ENCODE measurements at places on chromosomes 5 and 9. TPM values are rescaled to one million over a fixed set of nuclear protein-coding genes. Genes with fewer than 3 reads are reported as not detected.

DNA sequence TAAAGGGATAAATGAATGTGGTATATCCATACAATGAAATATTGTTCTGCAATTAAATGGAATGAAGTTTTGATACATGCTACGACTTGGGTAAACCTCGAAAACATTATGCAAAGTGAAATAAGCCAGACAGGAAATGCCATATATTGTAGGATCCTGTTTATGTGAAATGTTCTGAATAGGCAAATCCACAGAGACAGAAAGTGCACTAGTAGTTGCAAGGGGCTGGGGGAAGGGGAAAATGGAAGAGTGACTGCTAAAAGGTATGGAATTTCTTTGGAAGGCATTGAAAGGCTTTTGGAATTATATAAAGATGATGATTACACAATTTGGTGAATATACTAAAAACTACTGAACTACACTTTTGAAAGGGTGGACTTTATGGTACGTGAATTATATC lies 97.0 kb downstream of the FOXD1 start:
- no peak for DNase-seq

DMRT3 gene
- not detected for total RNA-seq

- DNase-seq = no peak
Observed at GRCh38 chr9:107367727-107368502, 84.8 kb downstream of the RAD23B start.

DNA sequence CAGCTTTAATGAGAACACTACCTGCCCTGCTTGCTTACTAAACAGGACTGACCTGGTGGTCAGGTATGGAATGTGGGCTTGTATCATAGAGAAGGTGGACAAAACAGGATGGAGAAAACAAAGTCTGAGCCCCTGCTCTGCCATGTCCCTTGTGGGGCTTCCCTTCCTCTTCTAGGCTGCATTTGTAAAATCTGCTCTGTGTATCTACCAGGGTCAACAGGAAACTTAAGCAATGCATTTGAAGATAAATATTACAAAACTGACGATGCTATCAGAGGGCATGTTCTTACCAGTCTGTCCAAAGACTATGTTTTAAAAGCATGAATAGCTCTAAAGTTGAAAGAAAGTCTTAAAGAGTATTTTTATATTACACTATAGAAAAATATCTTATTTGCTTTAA lies 228.7 kb downstream of the DCP2 start:
- DNase-seq = no peak

DBH gene
- not detected for total RNA-seq

GRCh38 chr9:82949203-82949602 lies 113.7 kb downstream of the RASEF start:
- DNase-seq = no peak

GRCh38 chr9:103798620-103799019 lies 295.5 kb upstream of the SMC2 start:
- peak; percentile 10 for DNase-seq

- no peak for DNase-seq
Observed at GRCh38 chr5:168443950-168444700, 42.1 kb upstream of the RARS1 start.

SHOC1 gene
- total RNA-seq = not detected

CDHR2 gene
- total RNA-seq = not detected

GRCh38 chr9:99873531-99873930 lies 32.9 kb upstream of the STX17 start:
- DNase-seq = peak; percentile 77

IFNA13 gene
- total RNA-seq = not detected

SRA1 gene
- total RNA-seq = 57.1 TPM

NUDT12 gene
- 12.0 TPM for total RNA-seq

- no peak for DNase-seq
Observed at GRCh38 chr5:72388646-72389045, 68.5 kb downstream of the PTCD2 start.

DNA sequence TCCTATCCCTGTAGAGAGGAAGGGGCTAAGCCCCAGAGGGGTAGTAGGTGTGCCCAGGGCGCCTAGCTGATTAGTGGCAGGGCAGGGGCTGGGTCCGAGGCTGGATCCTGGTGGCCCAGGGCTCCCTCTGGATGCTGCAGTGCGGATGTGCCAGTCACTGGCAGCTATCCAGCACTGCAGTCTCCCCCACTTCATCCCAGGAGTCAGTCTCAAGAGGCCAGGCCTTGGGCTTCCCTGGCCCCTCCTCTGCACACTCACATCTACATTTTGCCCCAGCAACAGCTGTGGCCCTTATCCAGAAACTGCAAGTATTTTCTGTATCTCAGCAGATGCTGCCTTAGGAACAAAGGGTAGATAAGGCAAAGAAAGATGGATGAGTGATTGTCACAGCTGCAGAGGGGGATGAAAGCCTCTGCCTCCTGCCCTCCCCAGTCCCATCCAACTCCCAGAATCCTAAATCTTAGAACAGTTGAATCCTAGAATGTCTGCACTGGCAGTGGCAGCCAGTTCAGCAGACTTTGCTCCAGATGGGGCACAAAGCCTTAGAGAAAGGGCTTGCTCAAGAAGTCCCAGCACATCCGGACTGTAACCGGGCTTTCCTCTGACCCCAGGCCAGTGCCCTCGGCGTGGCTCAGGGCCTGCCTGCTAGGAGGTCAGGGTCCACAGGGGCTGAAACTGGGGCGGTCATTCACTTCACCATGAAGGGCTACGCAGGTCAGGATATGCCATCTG lies 1.6 kb downstream of the ANXA6 start:
- peak; percentile 77 for DNase-seq

- DNase-seq = peak; percentile 67
Observed at GRCh38 chr9:87878989-87879511, 3.6 kb upstream of the SPATA31E1 start.

DNA sequence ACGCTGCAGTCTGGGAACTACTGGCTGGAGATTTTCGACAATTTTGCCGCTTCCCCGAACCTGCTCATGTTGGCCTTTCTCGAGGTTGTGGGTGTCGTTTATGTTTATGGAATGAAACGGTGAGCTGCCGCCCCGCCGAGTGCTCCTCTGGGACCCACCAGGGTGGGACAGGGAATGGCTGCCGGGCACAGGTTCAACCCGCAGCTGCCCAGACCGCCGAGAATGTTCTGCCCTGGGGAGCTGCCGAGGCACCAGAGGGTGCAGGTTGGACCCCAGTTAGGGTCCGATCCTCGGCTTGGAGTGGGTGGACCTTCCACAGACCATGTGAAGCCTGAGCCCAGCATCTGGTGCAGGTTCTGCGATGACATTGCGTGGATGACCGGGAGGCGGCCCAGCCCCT lies 19.1 kb downstream of the SLC6A18 start:
- DNase-seq = no peak

- DNase-seq = no peak
Observed at GRCh38 chr5:54211912-54212311, 98.5 kb downstream of the ARL15 start.

DNA sequence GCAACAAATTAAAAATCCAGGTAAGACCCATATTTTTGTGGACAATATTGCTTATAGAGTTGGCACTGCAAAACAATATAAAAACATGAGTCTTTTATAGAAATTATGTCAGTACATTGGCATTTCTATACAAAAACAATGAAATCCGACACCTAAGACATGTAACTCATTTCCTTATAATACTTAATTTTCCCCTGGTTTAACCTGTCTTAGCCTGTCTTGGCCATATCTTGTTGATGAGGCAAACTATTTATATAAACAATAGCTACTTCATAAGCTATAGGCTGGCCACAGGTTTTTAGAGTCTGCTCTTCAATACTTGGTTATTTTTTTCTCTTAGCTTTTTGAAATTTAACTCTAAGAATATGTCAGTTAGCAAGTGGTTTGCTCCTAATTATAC lies 44.7 kb upstream of the IZUMO3 start:
- no peak for DNase-seq

PDGFRB gene
- 67.6 TPM for total RNA-seq

DNA sequence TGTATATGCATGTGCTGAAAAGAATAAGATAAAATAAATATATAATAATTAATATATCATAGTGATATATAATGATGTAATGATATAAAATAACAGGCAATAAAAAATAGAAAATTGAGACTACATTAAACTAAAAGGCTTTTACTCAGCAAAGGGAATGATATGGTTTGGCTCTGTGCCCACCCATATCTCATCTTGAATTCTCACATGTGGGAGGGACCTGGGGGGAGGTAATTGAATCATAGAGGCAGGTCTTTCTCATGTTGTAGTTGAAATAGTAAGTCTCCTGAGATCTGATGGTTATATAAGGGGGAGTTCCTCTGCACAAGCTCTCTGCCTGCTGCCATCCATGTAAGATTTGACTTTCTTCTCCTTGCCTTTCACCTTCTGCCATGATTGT lies 1550.9 kb upstream of the CDH6 start:
- DNase-seq = no peak

DNA sequence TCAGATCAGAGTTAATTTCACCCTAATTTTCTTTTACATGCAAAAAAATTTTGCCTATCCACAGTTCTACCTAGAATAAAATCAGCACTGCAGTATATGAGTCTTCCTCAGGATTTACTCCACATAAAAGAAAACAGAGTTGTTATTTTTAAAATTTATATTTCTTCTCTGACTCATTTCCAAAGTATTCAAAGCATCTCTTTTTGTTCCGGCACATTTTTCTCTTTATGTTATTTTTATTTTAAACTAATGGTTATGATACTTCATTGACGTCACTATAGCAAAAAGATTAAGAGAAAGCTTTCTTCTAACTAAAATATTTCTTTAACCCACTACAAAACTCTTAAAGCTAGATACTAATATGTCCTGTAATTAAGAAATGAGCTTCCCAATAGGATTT lies 590.4 kb downstream of the PRELID2 start:
- DNase-seq = no peak

PCDHGC3 gene
- 75.6 TPM for total RNA-seq

GRCh38 chr9:124392254-124392870 lies 22.9 kb downstream of the PSMB7 start:
- peak; percentile 60 for DNase-seq

GRCh38 chr9:37538099-37538498 lies 38.1 kb downstream of the FBXO10 start:
- no peak for DNase-seq

- no peak for DNase-seq
Observed at GRCh38 chr9:100350188-100350587, 2.6 kb downstream of the TEX10 start.

DHX29 gene
- total RNA-seq = 21.5 TPM

RFX3 gene
- 3.5 TPM for total RNA-seq

GRCh38 chr9:124339603-124340146 lies 75.6 kb downstream of the PSMB7 start:
- no peak for DNase-seq

TIMD4 gene
- total RNA-seq = not detected

DNA sequence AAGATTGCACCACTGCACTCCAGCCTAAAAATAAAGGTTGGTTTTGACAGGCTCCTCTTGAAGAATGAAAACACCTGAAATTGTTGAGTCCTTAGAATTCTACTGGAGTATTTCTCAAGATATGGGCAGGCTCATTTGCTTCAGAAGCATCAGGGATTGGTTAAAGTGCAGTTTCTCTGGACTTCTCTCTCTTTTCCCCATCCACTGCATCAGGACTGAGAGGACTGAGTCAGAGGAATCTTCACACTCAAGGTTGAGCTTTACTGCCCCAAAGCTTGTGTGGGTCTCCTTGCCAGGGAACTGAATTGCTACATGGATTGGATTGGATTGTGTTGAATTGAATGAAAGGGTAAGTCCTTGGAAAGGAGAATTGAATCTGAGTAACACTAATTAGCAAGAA lies 7.5 kb upstream of the CCDC69 start:
- no peak for DNase-seq

- no peak for DNase-seq
Observed at GRCh38 chr9:104766025-104766424, 2.1 kb downstream of the NIPSNAP3B start.

DNA sequence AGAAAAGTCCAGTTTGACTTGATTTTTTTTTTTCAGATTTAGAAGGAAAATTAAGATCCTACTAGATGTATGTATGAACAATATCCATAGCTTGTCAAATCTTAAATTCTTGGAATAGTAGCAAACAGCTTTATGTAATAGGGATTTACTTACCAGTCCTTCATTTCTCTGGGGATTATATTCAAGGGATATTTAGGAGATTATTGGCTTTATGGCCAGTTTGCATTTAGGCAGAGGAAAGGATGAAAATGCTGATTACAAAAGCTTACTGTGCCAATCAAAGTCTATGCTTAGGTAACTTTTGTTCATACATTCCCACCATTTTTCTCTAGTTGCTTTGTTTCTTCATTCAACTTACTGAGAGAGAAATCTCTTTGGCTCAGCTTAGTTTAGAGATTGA lies 47.9 kb downstream of the MAST4 start:
- no peak for DNase-seq

TAS2R1 gene
- not detected for total RNA-seq

SPATA31C1 gene
- not detected for total RNA-seq

DNA sequence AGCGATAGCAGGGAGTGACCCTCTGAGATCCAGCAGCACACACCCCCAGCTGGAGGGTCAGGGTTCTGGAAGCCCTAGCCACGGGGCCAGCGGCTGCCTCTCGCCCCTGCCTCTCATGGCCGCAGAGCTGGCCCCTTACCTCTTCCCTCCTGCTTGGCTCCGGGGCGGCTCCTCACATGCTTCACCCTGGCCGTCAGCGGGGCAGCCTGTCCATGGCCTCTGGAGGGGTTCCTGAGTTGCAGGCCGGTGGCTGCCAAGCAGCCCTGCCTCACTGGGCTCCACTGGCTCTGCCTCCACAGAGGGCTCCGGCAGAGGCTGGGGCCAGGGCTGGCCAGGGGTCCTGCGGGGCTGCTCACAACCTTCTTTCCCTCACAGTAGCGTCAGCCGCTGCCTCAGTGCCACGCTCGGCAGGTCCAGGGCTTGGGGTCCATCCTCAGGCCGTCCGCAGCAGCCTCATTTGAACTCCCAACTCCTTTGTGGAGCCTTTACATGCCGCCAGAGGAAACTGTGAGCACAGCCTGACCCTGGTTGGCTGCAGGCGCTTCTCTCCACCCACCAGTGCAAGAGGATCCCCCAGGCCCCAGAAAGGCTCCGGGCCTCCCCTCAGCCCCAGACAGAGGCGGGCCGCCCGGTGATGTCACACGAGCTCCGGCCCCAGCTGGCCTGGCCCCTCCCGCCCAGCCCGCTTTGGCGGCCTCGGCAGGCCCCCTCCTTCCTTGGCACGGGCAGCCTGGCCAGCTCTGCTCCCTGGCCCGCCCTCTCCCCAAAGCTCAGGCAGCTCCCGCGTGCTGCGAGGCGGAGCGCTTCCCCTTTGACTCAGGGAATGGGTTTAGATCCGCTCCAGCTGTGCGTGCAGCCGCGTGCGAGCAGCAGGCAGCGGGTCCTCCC lies at the start of gene ANGPTL2:
Gene ANGPTL2 (minus strand): TSS at position 460 of the 888 bp plus-strand sequence. CDS start 13,904 bp downstream, outside the sequence.
- peak; percentile 97 for DNase-seq

PCDHGA5 gene
- total RNA-seq = 1.8 TPM

- no peak for DNase-seq
Observed at GRCh38 chr9:137968235-137968634, 90.7 kb downstream of the CACNA1B start.

GRCh38 chr9:128107468-128108268 lies 19.9 kb downstream of the PTGES2 start:
- no peak for DNase-seq

Measured in RPMI7951 (cell line).